ENCODE measurements at places on chromosomes 11 and 22.

DNA sequence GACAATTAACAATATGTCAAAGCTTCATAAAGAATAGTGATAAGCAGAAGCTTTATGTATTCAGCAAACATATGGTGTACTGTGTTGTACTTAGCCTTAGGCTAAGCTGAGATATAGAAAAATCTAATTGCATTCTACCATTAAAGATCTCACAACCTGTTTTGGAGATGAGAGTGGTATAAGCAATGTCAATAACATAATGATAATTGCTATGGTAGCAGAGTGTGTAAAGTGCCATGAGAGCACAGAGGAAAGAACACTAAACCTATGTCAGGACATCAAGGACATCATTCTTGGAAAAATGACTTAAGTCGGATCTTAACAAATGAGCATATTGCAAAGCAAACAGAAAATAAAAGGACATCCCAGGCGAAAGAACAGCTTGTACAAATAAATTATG, 28.6 kb upstream of the ANGPTL5 start:
- DNase-seq, result no peak

- no peak for DNase-seq
Observed at GRCh38 chr11:74055938-74056337, 47.1 kb upstream of the UCP3 start.

DNA sequence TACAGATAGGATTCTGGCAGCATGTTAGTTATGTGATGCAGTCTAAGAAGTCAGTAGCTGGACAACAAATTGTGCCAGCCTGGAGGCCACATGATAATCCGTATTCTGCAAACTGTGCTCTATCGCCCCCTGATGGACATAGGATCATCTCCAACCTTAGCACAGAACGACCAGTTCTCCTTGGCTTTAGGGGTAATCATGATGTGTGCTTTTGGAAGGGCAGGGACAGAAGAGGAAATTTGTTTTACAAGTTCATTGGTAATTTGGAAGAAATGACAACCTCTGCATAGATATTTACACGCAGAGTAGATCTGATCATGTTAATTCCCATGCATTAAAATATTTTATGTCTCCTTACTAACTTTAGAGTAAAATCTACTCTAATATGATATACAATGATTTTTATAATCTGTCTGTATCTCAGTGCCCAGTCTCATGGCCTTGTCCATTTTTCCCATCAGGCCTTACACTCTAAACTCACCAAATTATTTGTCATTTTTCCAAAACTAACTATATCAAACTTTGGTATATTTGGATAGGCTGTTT, 12.1 kb downstream of the OR10D3 start:
- DNase-seq, result peak; percentile 57

DNA sequence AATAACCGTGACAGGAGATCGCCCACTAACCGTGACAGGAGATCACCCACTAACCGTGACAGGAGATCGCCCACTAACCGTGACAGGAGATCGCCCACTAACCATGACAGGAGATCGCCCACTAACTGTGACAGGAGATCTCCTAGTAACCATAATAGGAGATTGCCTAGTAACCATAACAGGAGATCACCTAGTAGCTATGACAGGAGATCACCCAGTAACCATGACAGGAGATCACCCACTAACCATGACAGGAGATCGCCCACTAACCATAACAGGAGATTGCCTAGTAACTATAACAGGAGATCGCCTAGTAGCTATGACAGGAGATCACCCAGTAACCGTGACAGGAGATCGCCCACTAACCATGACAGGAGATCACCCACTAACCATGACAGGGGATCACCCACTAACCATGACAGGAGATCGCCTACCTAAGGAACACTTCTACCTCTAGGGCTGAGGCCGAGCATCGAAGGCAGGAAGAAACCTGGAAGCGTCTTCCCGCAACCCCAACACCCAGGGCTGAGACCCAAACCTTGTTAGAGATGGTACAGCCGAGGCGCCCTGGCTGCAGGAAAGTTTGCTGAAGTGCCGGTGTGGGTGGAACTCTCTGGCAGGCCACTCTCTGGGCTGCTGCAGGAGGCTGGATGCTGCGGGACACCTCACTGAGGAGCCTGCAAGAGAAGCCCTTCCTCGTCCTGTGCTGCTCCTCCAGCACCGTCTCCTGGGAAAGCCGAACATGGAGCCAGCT, 67.5 kb upstream of the THY1 start:
- no peak for DNase-seq

DNA sequence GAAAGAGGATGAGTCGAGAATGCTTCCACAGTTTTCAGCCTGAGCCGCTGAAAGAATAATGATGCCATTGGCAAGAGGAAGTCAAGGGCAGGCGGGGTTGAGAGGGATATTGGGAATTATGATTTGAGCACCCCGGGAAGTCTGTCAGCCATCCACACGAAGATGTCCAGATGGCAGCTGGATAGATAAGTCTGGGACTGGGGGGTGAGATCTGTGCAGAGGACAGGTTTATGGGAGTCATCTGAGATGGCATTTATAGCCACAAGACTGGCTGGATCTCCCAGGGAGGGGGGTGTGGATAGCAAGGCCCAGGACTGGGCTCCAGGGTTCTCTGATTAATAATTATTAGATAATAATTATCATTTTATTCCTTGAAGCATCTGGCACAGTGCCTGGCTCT, 5.1 kb upstream of the STIP1 start:
- DNase-seq, result no peak

GRCh38 chr11:124938206-124938765, 2.4 kb upstream of the HEPACAM start:
- no peak for DNase-seq

GRCh38 chr11:134724106-134724778, 312.2 kb upstream of the B3GAT1 start:
- DNase-seq, result no peak

DNA sequence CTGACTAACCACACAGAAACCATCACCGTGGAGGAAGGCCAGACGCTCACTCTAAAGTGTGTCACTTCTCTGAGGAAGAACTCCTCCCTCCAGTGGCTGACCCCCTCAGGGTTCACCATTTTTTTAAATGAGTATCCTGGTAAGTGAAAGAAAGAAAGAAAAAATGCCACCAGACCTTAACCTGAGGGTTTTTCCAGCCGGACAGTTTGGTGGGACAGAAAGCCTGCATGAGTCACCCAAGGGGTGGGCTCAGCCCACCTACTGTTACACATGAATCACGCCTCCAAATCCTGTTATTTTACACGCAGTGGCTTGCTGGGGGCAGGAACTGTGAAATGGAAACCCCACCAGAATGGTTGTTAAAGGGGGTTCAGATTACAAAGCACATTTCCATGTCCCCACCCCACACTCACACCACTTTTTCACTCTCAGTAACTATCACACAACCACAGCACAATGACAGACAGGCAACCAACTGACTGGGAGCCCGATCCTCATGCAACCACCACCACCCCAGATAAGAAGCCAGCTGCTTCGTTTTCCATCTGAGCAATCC, 11.9 kb downstream of the CRTAM start:
- DNase-seq, result peak; percentile 48

DNA sequence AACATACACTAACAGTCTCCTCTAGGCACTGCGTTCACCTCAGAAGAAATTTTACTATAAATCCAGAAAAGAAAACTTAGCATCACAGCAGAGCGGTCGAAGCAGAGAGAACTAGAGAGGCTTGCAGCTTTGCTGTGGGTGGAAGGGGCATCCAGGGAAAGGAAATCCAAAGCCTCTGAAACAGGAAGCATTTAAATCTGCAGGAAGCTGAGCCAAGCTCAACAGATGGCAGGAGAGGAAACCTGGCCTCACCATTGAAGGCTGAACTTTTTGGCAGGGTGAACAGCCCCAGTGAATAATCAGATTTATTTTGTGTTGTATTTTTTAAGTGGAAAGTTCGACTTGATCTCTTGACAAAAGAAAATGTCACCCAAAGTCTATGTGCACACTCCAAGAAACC, 858.1 kb downstream of the OPCML start:
- no peak for DNase-seq

DNA sequence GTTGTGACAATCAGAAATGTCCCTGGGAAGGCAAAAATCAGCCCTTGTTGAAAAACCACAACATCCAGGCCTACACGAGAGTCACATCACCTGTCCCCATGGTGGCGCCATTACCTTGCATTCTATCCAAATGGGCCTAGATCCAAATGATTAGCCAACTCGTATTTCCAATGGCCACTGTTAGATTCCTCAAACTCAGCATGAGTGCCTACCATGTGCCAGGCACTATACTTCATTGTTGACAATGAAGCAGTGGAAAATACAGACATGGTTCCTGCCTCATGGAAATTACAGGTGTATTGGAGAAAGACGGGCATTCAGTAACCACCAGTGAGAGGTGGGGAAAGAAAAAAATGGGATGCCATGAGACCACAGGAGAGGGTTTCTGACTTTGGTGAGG, 29.8 kb upstream of the CREB3L1 start:
- peak; percentile 27 for DNase-seq

GRCh38 chr22:25545672-25546071, 18.8 kb upstream of the GRK3 start:
- DNase-seq, result no peak

DNA sequence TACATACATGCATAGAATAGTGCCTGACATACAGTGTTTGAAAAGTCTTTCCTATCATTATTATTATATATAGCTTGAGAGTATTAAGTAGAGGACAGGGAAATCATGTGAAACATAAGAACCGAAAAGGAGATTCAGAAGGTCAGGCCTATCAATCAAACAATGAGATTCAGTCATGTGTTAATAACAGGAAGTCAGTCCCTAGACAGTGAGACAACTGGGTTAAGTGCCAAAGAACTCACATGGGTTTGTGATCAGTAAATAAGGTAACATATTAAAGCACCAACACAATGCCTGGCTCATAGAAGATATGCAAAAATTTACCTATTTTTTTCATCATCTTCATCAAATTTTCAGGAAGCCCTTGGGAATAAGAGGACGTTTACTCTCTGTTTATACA, 174.3 kb upstream of the FAT3 start:
- DNase-seq, result no peak

- no peak for DNase-seq
Observed at GRCh38 chr22:27641049-27641795, 160.3 kb downstream of the MN1 start.

DNA sequence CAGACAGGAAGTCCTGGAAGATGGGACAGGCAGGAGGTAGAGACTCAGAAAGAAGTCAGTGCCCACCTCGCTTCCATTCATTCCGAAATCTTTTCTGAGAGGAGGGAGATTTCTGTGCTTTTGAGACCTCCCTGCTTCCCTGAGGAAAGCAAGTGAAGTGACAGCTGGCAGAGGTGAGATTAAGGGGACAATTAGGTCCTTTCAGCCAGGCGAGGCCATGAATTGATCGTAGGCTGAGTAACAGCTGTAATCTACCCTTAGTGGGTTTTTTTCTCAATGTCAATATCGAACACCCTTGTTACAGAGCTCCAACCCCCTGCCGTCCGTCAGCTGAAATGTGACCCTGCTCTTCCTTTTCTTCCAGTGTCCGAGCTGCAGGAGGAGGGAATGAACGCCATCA, 96.0 kb downstream of the PARVA start:
- no peak for DNase-seq

GRCh38 chr22:39627865-39628562, 57.5 kb downstream of the CACNA1I start:
- no peak for DNase-seq

DNA sequence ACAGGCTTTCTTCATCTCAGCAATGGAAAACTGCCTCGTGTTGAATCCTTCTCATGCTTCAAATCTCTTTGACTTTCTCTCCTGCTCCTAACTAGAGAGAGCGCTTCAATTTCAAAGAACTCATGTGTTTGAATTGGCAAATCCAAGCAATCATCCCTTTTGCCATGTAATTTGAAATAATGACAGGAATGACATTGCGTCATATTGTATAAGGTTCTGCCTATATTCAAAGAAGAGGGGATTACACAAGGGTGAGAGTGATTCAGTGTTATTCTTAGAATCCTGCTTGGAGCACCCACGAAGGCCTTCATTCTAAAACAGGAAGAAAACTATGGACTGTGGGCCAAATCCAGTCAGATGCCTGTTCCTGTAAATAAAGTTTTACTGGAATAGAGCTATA, 720.6 kb downstream of the JRKL start:
- no peak for DNase-seq

DNA sequence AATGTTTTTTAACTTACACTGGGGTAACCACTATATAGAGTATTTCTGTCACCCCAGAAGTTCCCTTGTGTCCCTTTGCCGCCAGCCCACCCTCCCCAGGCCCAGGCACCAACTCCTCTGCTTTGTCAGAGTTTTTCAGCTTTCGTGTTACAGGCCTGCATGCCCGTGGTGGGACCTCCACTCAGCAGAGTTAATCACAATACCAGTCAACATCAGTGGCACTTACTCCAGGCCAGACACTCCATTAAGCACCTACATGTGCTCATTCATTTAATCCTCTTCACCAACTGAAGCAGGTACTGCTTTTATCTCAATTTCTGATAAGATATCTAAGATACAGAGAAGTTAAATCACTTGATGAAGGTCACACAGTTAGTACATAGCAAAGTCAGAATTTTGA, 63.3 kb downstream of the LIF start:
- no peak for DNase-seq

GRCh38 chr11:29364006-29364405, 652.8 kb downstream of the KCNA4 start:
- DNase-seq, result no peak
